ENCODE measurements at places on chromosomes 2 and 18.

DNA sequence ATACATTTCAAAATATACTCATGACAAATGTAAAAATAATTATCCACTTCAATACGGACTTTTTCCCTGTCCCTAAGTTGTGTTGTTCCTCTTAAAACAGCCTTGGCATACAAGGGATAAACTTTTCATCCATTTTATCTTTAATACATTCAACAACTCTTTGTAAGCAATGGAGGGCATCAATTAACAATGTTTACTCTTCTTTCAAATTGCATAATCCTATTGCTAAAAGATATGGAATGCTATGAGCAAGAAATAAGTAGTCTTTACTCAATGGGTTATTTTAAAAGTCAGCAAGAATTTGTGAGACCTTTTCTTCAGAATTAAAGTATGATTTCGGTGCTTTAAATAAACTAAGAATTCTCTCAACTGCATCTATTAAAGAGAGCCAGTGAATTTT, 41.9 kb downstream of the SCN9A start:
- no peak for DNase-seq

DNA sequence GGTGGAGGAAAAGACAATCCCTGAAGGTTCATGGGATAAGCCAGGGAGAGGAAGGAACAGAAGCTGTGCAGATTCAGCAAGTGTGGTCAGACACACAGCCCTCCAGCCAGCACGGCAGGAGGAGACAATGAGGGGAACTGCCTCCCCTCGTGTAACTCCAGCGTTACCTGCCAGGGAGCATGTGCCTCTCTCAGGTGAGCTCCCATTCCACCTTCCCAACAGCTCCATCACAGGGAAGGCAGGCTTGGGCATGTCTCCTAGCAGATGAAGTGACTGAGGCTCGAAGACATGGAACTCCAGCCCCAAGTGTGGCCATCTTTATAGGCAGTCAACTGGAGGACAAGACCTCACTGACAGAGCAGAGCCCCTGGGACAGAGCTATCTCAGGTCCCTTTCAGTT, 47.4 kb downstream of the ZBTB7C start:
- no peak for DNase-seq

DNA sequence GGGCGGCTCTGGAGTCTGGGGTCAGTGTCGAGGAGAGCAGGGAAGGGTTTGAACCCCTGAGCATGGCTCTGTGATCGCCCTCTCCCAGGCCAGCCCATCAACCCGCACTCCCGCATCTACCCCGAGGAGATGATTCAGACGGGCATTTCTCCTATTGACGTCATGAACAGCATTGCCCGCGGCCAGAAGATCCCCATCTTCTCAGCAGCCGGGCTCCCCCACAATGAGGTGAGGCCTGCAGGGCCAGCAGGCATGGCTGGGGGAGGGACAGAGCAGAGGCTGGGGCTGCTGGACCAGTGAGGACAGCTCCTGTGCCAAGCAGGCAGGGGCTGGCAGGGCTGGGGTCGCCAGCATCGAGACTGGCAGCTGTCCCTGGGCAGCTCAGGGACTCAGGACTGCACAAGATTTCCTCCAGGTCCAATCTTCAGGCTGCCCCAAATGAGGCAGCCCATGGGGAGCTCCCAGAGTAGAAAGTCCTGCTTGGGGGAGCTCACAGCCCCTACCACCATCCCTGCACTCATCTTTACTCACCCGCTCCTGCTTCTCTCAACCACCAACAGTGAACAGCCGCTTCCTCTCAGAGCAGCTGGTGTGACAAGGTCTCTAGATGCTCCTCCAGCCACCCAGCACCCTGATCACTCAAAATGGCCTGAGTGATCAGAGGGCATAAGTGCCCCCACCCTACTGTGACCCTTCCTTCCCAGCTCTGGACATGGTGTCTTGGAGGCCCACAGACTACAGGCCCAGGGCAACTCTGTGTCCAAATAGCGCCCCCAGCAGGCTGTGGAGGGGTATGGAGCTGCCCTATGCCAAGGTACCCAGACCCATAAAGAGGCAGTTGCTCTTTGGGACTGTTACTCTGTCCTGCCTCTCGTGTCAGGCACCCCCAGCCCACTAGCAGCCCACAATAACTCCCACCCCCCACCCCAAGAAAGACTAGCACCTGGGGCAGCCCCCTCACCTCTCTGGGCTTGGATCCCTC, 18.3 kb upstream of the ANKRD53 start:
- no peak for DNase-seq

GRCh38 chr2:225310745-225311144, 88.8 kb upstream of the NYAP2 start:
- DNase-seq, result no peak

- no peak for DNase-seq
Observed at GRCh38 chr2:218296847-218297246, 4.5 kb upstream of the TMBIM1 start.

GRCh38 chr2:215141706-215142105, 3.3 kb upstream of the ABCA12 start:
- DNase-seq, result no peak

- DNase-seq, result no peak
Observed at GRCh38 chr18:76384114-76384790, 110.8 kb downstream of the ZNF516 start.

- no peak for DNase-seq
Observed at GRCh38 chr18:8942909-8943545, 159.5 kb upstream of the NDUFV2 start.

DNA sequence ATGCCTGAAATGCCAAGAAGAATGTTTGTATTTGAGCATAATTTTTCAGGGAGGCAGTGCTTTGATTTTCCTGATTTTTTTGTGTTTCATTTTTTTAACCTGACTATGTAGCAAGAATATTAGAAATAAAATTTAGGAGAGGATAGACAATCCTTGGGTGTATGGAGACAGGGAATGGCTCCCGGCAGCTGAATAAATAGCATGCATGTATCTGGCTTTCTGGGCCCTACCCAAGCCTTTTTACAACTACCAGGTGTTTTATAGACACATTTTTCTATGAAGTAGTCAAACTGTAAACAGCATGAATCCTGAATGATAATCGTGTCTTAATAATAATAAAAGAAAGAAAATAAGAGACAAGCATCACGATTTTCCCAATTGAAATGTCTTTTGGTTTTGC, 52.4 kb downstream of the WIPF1 start:
- no peak for DNase-seq

GRCh38 chr18:36051760-36052159, 15.6 kb downstream of the RPRD1A start:
- no peak for DNase-seq

GRCh38 chr2:150607390-150607811, 119.9 kb upstream of the RND3 start:
- no peak for DNase-seq

DNA sequence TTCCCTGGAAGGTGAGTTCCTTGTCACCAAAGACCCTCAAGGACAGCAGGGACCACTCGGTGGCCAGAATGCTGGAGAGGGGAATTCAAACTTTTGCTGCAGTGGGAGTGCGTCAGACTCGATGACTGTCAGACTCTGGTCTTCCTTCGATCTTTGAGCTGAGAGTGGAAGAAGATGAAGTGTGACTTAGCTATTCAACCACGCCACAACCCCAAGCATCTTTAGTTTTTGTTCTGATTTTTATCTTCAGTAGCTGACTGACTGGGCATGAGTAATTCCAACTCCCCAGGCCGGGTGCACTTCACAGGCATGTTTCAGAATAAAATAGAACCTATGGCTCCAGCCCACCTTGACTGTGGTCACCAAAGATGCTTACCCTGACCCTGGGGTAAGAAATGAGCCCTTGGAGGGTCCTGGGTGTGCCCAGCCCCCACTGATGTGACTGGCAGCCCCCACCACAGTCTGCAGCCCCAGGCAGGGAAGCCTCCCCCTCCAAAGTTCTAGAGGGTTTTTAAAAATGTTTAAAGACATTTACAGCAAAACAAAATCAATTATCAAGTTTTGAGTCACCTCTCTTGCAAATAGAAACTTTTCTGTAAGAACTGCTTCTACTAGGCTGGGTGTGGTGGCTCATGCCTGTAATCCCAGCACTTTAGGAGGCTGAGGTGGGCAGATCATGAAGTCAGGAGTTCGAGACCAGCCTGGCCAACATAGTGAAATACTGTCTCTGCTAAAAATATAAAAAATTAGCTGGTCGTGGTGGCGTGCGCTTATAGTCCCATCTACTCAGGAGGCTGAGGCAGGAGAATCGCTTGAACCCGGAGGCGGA, 24.9 kb upstream of the YWHAQ start:
- no peak for DNase-seq

- no peak for DNase-seq
Observed at GRCh38 chr2:155815275-155815674, 517.2 kb downstream of the NR4A2 start.

- DNase-seq, result no peak
Observed at GRCh38 chr2:218479595-218479994, 60.7 kb downstream of the VIL1 start.

GRCh38 chr2:102094917-102095316, 47.6 kb upstream of the IL1R1 start:
- peak; percentile 86 for DNase-seq

DNA sequence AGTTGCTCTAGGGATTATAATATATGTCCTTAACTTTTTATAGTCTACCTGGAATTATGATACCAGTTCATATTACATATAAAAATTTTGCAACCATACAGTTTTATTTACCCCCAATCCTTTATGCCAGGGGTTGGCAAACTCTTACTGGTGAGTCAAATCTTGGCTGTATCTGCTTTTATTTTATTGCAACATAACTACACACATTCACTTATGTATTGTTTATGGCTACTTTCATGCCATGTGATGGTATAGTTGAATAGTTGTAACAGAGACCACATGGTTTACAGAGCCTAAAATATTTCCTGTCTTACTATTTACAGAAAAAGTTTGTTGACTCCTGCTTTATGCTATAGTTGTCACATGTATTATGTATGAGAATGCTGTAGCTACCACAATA, 25.8 kb upstream of the DLX2 start:
- DNase-seq, result no peak

GRCh38 chr2:63364866-63365265, 223.4 kb downstream of the WDPCP start:
- DNase-seq, result no peak

DNA sequence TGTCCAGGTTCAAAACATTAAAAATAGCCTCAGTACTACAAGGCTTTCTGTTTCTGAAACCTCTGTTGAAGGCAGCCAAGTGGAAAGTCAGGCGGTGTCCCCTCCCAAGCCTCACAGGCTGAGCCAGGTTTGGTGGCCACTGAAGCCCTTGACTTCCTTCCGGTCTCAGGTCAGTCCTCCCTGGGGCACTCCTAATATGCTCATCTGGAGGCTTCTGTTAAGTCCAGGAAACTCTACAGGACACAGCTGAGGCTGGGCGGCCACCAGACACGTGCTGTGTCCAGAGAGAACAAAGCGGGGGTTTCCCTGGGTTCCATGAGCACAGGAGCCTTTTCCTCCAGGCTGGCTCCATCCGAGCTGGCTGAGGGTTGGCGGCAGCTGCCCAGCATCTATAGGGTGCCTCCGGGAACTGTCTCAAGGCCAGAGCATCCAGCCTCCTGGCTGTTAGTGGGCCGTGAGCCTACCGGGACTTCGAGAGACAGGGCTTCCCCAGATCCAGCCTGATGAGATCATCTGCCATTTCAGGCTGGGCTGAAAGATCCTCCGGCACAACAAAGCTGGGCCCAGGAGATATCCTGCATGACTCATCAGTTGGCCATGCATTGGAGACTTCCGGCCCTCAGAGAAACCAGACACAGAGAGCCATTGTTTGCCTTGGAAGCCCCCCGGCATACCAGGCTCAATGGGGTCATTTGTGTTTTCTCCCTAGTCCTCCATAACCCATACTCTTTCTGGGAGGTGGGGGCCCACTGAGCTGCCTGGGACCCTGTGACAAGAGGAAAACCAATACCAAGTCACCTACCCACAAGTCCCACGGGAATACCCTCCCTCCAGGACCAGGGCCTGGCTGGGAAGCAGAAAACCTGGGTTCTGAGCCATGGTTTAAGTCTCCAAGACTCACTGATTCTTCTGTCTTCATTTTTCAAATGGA, 71.7 kb downstream of the HS1BP3 start:
- peak; percentile 81 for DNase-seq

DNA sequence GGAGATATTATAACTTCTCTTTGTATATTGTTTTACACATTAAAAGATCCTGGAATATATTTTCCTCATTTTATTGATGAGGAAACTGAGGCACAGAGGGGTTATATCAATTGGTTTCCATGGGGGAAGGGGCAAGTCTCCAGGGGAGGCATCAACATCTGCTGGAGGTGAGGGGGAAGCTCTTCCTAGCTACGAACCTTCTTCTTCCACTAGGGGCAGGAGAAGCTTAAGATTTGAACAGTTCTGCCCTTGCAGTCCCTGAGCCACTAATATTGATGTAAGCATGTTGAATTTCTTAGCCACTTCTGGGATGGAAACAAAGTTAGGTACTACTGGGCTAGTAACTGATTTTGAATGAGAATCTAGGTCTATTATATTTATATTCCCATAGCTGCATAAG, 140.1 kb upstream of the AQP4 start:
- no peak for DNase-seq

DNA sequence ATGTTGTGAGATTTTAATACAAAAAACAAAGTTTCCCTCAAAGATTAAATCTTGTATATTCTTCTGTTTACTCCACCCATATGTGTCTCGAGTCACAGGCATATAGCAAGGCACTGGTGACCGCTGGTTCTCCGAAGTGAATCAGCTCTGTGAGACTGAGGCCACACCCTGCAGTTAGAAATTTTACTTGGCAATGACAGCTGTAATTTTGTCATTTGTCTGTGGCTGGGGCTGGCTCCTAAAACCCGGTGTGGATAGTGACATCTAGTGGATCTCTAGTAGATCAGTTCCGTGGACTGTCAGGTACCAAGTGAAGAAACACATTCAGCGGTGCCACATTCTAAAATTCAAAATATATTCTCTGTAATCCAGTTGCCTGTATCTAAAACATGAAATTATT, 278.0 kb downstream of the NEDD4L start:
- peak; percentile 65 for DNase-seq

DNA sequence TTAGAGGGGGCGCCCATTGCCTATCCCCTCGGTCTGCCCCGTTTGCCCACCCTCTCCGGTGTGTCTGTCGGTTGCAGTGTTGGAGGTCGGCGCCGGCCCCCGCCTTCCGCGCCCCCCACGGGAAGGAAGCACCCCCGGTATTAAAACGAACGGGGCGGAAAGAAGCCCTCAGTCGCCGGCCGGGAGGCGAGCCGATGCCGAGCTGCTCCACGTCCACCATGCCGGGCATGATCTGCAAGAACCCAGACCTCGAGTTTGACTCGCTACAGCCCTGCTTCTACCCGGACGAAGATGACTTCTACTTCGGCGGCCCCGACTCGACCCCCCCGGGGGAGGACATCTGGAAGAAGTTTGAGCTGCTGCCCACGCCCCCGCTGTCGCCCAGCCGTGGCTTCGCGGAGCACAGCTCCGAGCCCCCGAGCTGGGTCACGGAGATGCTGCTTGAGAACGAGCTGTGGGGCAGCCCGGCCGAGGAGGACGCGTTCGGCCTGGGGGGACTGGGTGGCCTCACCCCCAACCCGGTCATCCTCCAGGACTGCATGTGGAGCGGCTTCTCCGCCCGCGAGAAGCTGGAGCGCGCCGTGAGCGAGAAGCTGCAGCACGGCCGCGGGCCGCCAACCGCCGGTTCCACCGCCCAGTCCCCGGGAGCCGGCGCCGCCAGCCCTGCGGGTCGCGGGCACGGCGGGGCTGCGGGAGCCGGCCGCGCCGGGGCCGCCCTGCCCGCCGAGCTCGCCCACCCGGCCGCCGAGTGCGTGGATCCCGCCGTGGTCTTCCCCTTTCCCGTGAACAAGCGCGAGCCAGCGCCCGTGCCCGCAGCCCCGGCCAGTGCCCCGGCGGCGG, 1.7 kb downstream of the MYCN start:
- DNase-seq, result no peak

Data from AG09319 (cell line).